Stimulated activated CD8-positive, alpha-beta memory T cell treated with anti-CD3 and anti-CD28 coated beads, Interleukin-4, amount 100 ng/mL, for 48 hours (primary cell): ENCODE measurements at places on chromosomes 3 and 15.
A peak's percentile ranks its signal among the peaks of the same experiment; 100 is the strongest.

DNA sequence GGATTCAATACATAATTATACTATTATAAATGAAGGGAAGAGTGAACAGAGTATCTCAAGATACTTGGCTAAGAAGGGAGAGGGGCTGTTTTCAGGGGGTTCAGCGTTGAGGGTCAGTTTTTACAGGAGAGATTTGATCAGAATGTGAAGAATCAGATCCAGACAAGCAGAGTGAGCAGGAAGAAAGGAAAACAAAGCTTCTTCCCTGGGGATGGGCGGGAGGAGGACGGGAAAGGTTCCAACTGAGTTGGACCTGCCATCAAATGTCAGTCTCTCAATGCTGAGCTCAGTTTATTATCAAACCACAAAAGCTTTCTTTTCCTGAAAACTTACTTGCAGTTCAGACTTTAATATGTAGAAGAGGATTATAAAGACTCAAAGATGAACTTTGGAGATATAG lies 6.0 kb upstream of the MELTF start:
- no peak for DNase-seq

DNA sequence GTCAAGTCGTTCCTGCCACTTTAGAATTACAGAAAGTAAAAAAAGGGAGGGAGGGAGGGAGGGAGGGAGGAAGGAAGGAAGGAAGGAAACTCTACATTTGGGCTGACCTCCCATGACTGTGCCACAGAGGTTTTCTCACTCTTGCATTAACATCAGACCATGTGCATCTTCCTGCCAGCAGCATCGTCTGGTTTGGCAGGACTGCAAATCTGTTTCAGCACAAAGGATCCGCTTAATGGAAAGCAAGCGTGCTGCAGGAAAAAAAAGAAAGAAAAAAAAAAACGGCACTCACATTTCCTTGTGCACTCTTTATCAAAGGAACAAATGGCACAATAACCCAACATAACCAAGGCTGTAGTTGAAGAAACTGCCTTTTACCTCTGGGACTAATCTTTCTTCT lies 148.8 kb upstream of the HES1 start:
- DNase-seq = no peak

GRCh38 chr15:75672646-75673425 lies 25.1 kb downstream of the SNX33 start:
- no peak for DNase-seq

DNA sequence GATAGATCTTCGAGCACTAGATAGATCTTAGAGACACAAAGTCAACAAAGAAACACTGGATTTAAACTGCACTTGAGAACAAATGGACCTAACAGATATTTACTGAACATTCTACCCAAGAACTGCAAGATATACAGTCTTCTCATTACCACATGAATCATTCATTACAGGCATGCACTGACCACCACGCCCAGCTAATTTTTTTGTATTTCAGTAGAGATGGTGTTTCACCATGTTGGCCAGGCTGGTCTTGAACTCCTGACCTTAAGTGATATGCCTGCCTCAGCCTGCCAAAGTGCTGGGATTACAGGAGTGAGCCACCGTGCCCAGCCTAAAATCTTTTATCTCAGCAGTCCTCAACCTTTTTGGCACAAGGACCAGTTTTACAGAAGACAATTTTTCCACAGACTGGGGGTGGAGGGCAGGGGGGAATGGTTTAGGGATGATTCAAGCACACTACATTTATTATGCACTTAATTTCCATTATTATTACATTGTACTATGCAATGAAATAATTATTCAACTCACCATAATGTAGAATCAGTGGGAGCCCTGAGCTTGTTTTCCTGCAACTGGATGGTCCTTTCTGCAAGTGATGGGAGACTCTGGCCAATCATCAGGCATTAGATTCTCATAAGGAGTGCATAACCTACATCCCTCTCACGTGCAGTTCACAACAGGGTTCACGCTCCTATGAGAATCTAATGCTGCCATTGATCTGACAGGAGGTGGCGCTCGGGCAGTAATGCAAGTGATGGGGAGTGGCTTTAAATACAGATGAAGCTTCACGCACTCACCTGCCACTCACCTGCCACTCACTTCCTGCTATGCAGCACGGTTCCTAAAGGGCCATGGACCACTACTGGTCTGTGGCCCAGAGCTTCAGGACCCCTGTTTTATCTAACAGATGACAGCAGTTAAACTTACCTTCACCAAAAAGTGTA lies 21.7 kb downstream of the CSNK1G1 start:
- no peak for DNase-seq

DNA sequence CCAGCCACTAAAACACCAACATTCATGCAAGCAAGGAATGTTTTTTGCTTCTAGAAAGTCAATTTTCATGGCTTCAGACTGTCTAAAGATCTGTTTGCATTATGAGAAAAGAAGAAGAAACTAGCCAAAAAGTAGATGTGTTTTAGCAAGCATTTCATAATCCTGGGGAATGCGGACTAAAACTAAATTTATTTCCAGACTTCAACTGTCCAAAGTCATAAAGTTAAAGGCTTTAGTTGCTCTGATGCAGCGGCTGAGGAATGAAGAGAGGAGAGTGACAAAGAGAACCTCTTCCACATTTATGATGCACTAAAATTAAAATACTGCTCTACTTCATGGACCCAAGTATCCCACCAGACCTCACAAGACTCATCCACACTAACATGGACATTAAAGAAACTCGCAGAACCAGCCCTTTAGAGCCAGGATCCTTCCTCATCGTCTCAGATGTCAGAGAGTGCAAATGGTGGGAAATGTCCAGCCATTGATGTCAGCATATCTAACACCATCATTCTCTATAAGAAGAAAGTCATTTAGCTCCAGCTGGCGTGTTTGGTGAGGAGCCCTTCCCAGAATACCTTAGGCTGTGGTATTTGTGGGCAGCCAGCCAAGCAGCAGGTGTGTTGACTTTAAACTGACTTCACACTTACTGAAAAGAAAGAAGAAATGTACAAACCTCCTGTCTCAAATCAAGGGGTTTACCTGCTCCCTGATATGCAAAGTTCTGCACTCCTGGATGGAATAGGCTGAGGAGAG lies 17.4 kb downstream of the FYCO1 start:
- DNase-seq = peak; percentile 74

- peak; percentile 62 for DNase-seq
These were observed 258.9 kb downstream of the UACA start for GRCh38 chr15:70504299-70504951.

GRCh38 chr15:20340331-20340811 lies 201.2 kb downstream of the GOLGA6L6 start:
- peak; percentile 38 for DNase-seq

DNA sequence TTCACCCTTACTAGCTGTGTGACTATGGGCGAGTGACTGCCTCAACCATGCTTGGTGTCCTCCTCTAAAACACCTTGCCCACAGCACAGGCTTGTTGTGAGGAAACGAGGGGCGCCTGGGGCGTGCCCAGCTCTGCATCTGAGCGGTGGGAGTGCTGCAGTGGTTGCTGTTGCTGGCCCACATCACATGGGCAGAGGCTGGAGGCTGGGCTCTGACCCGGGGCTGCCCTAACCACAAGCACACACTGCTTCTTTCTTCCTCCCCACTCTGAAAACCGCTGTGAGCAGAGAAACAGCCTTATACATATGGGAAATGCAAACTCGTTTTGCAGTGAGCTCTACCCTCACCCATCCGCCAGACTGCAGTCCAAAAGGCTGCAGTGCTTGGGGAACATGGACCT lies 74.8 kb upstream of the RPL32 start:
- peak; percentile 47 for DNase-seq

DNA sequence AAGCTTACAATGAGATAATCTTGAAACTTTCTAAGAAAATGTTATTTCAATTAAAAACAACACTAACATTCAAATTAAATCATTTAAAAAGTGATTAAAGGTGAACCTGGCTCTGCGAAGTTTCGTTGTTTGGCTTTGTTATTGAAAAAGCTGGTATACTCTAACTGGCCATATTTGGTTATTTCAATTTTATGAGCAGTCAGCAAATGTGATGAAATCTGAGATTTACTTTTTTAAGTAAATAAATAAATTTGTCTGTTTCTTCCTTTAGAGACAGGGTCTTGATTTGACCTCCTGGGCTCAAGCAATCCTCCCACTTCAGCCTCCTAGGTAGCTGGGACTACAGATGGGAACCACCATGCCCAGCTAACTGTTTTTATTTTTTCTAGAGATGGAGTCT lies 38.0 kb downstream of the CDV3 start:
- DNase-seq = no peak
